ENCODE measurements at places on chromosomes 7 and 10. TPM values are rescaled to one million over a fixed set of nuclear protein-coding genes. Genes with fewer than 3 reads are reported as not detected.

The FAM25C gene
- not detected for total RNA-seq

The HSPA12A gene
- total RNA-seq, result 5.2 TPM

The ZNF736 gene
- total RNA-seq, result 15.0 TPM

The WDR86 gene
- 59.1 TPM for total RNA-seq

DNA sequence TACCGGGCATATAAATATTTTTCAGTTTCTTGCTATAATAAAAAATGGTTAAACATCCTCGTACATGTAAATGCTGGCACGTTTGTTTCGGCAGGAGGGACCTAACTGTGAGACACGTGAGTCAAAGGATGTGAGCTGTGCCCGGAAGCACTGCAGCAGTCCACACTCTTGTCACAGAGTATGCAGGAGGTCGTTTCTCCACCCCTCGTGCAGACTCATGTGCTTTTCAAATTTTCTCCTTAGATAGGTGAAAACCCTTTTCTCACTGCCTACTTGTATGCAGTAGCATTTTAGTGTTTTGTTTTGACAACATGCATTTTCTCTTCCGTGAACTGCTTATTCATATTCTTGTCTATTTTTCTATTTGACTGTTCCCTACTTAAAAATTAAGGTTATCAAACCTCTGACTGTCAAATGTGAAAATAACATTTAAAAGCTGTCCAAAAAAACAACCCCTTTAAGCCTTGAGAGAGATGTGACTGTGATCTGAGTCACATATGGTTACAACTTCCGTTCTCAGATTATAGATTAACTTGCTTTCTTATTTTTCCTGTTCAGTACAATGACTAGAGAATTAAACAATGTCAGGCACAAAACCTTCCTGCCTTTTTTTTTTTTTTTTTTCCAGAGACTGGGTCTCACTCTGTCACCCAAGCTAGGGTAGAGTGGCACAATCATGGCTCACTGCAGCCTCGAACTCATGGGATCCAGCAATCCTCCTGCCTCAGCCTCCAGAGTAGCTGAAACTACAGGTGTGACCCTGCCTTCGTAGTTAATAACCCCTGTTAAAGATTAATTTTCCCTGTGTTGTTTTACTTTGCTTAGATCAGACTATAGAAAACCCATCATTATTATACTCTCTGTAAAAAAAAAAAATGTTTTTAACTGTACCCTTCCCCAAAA is 45.1 kb downstream of the DPY19L1 start:
- H3K27ac ChIP-seq, result no peak overlapping the region
- H3K27me3 ChIP-seq, result no peaks in the 10 kb centered on the region
- H3K4me1 ChIP-seq, result no peaks in the 10 kb centered on the region
- no peak for DNase-seq
- H3K4me3 ChIP-seq, result no peak overlapping the region

- no peak overlapping the region for H3K27ac ChIP-seq
- DNase-seq, result no peak
- H3K4me1 ChIP-seq, result no peaks in the 10 kb centered on the region
- H3K4me3 ChIP-seq, result no peak overlapping the region
- no peaks in the 10 kb centered on the region for H3K27me3 ChIP-seq
Observed at GRCh38 chr10:104038958-104039752, 46.5 kb downstream of the COL17A1 start.

GRCh38 chr10:30476511-30477155 is 42.6 kb downstream of the MAP3K8 start:
- no peaks in the 10 kb centered on the region for H3K27me3 ChIP-seq
- H3K4me1 ChIP-seq, result peaks cover 3% of the 10 kb centered on the region
- H3K27ac ChIP-seq, result no peak overlapping the region
- no peaks in the 10 kb centered on the region for H3K36me3 ChIP-seq
- no peak for DNase-seq
- no peak overlapping the region for H3K4me3 ChIP-seq

DNA sequence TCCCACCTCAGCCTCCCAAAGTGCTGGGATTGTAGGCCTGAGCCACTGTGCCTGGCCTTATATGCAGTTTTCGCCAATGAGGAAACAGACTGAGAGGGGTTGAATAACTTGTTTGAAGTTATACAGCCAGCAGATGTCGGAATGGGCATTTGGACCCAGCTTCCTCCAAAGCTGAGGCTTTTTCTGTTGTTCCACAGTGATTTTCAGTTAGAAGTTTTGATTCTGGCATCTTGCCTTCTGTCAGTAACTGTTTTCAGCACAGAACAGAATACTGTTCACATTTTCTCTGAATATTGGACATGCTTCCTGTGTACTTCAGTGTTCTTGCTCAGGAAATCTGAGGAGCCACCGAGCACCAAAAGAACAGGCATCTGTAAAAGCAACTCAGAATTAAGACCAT is 287.2 kb downstream of the CAMK1D start:
- no peak overlapping the region for H3K4me3 ChIP-seq
- no peaks in the 10 kb centered on the region for H3K27me3 ChIP-seq
- 0 out of 2 replicates have a peak overlapping the region, but pooled peaks have one; percentile 66 for H3K27ac ChIP-seq
- H3K4me1 ChIP-seq, result peaks cover 13% of the 10 kb centered on the region
- no peaks in the 10 kb centered on the region for H3K36me3 ChIP-seq
- DNase-seq, result no peak

DNA sequence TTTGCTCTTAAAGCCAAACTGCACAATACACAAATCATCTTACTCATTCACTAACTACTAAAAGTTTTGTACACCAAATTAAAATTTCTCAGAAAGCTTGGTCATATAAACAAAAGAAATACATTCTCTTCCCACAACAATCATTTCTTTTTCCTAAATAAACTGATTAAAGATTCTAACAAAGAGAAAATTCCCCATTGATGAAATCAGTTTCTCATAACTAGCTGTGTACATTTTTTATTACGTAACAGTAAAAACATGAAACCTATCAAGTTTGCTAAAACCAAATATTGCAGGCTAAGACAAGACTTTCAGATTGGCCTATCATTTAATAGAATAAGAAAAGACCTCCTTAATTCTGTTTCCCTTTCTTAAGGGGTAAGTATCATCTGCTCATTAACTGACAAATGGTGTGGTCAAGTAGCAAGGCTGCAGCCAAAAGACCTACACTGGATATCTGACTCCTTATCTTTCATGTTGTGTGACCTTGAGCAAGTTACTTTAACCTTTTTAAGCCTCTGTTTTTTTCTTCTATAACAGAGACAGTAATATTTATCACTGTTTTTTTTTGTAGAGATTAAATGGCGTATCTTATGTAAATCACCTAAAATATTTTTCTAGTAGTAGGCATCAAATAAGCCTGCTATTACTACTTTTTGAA is 22.4 kb downstream of the NAMPT start:
- no peak for DNase-seq
- no peak overlapping the region for H3K27ac ChIP-seq
- no peaks in the 10 kb centered on the region for H3K27me3 ChIP-seq
- 0 out of 2 replicates have a peak, but pooled peaks cover 11% of the 10 kb centered on the region for H3K4me1 ChIP-seq
- no peak overlapping the region for H3K4me3 ChIP-seq

GRCh38 chr7:97020601-97020995 is 4.0 kb downstream of the DLX5 start:
- peak; percentile 63 for DNase-seq
- no peak overlapping the region for H3K27ac ChIP-seq
- H3K27me3 ChIP-seq, result peaks cover 100% of the 10 kb centered on the region
- H3K4me1 ChIP-seq, result peaks cover 81% of the 10 kb centered on the region

DNA sequence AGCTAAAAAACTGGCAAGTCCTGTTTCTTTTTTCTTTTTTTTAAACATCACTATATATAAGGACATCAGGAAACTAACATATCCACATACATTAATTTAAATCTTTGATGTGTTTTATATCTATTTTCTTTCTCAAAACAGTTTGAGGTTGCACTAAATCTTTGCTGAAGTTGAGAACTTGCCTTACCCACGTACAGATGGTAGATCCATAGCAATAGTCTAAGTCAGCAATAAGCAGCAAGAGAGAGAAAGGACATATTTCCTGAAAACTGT is 226.7 kb upstream of the IMMP2L start:
- H3K4me3 ChIP-seq, result no peak overlapping the region
- H3K4me1 ChIP-seq, result peaks cover 23% of the 10 kb centered on the region
- DNase-seq, result no peak
- H3K27ac ChIP-seq, result no peak overlapping the region
- H3K27me3 ChIP-seq, result no peaks in the 10 kb centered on the region
- H3K36me3 ChIP-seq, result no peaks in the 10 kb centered on the region

Data from GM23338 (cell line).